ENCODE measurements at places on chromosomes 3 and 15.

- no peak for DNase-seq
These were observed 68.4 kb downstream of the LINGO1 start for GRCh38 chr15:77564341-77564740.

GRCh38 chr3:81496407-81497104 lies 264.9 kb downstream of the GBE1 start:
- no peak for DNase-seq

DNA sequence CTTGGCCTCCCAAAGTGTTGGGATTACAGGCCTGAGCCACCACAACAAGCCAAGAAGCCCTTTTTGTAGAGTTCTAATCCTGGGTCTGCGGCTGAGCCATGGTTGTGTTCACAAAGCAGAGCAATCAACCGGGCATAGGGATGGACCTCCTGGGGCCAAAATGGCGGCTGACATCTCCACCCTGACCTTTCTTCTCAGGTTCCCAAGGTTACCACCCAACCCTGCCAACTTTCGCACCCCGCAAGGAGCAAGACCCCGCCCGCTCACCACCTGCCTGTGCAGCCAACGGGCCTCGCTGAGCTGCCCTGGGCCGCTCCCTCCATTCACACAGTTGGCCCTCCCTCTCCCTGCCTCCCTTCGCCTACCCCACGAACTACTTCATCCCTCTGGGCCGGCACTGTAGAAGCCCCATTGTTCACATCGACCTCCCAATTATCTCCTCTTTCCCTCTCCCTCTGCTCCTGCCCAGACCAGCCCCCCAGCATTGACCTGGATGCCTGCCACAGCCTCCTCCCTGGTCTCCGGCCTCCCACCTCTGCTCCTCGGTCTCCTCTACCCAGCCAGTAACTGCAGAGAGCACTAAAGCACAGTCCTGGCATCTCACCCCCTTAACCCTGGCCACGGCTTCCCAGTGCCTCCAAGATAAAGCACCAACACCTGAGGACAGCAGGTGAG lies 62.0 kb upstream of the TFRC start:
- no peak for DNase-seq

DNA sequence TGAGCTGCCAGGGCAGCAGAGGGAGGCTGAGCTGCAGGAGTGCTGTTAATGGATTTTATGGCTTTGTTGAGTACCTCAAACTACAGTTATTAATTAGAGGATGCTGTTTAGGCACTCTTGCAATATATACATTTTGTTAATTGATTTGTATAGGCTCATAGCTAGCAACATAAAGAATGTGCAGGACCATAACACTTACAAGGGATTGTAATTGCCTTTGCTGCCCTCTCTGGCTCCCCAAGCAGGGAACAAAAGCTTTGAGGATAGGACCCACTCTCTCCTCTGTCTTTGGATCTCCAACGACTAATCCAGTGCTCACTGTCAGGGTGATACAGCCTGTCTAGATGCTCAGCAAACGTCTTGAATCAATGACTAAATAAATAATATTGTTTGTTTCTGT lies 1.2 kb upstream of the CLSTN2 start:
- no peak for DNase-seq

DNA sequence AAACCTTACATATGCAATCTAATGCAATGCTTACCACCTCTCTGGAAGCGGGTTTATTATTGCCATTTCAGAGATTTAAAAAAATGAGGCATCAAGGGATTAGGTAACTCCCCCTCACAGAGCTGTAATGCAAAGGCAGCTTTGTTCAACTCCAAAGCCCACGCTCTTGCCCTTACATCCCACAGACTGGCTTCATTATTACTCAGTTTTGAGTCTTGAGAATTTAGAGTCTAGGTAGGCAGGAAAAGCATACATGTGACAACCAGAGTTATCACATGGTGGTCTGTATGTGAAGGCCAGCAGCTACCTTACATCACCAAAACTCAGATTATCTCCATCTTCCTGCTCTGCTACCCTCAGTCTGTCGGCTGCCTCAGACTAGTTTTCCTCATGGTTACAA lies 326.9 kb downstream of the UACA start:
- no peak for DNase-seq

GRCh38 chr3:124802702-124803101 lies 72.5 kb downstream of the UMPS start:
- DNase-seq = no peak

DNA sequence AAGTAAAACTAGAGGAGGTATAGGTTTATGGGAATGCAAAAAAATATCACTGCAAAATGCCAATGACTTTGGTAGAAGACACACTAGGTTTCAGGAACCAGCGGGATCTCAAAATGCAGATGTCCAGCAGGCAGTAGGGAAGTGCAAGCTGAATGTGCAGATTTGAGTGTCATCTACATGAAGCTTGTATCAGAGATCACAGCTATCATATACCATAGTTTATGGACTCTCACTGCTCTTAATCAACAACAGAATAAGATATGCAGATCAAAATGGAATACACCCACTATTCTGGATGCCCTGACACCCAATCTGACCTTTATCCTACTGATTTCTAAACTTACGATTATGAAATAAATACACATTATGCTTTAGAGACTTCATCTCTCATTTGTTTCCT lies 27.7 kb downstream of the TMCC1 start:
- no peak for DNase-seq

DNA sequence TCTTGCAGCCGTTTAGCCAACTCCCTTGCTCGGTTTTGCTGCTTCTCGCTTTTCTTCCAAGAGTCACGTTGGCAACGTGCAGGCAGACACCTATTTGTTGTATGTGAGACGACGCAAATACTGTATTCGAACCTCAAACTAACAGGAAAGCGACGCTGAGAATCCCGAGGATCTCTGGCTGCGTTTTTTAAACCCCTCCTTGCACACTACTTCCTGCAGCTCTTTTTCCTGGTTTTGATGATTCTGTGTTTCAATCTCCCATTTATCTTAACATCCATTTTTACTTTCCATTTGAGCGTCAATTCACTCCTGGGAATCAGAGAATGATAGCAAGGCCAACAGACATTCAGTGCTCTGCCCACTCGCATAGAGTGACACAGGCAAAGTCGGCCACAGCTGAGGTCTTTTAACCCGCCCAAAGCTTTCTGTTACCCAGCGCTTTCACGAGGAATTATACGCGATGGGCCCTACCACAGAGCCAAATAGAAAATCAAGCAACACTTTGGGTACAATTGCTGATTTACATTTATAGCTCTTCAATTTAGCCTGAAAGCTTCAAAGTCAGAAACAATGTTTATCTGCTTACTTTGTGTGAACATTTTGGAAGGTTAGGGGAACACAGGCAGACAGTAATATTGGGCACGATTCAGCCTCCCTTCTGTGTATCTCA lies 1.6 kb upstream of the ANXA2 start:
- no peak for DNase-seq

- DNase-seq = no peak
These were observed 582.2 kb downstream of the FOXP1 start for GRCh38 chr3:71001303-71001830.

DNA sequence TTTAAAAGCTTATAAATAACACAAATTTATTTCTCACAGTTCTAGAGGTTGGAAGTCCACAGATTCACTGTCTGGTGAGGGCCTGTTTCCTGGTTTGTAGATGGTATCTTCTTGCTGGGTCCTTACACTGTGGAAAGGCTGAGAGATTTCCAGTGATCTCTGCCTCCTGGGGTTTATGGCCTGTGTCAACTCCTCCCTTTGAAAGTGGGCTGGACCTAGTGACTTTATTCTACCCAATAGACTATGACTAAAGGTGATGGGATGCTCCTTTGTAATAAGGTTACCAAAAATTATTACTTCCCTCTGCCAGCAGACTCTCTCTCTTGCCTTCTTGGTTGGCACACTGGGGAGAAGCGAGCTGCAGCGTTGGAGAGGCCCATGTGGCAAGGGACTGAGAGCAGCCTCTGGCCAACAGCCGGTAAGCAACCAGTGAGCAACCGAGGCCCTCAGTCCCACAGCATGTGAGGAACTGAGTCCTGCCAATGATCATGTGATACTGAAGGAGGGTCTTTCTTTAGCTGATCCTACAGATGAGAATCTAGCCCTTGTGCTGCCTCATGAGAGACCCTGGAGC lies 14.0 kb upstream of the COPG1 start:
- DNase-seq = no peak

- no peak for DNase-seq
These were observed 6.1 kb downstream of the ZKSCAN7 start for GRCh38 chr3:44561076-44561475.

DNA sequence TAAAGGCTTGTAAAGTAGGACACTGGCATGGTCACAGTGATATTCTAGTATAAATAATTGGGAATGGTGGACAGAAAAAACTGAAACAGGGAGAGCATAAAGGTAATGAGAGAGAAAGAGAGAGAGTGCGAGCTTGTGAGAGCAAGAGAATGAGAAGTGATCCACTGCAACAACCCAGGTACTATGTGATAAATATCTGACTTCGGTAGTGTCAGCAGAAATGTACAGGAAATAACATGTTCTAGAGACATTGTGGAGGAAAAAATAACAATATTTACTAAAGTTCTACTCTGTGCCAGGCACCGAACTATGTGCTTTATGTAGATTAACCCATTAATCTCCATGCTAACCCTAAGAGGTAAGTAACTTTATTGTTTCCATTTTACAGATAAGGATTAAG lies 425.9 kb downstream of the ZBTB20 start:
- no peak for DNase-seq

All from epithelial cell of proximal tubule (primary cell).